ENCODE measurements at places on chromosomes 11 and 22.

GRCh38 chr11:106668147-106668546 lies 350.1 kb downstream of the GUCY1A2 start:
- peak; percentile 90 for DNase-seq

DNA sequence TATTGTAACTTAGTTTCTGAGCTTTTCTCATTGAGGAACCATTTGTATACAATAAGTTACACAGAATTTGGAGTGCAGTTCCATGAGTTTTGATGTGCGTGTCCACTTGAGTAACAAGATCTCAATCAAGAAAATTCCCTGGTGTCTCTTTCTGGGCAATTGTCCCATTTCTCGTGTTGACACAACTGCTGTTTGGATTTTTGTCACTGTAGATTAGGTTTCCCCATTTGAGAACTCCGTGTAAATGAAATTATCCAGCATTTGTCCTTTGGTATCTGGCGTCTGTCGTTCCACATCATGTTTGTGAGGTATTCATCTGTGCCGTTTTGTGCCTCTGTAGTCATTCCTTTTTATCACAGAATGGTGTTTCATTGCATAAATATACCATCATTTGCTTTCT lies 547.0 kb downstream of the TBC1D22A start:
- DNase-seq = no peak

DNA sequence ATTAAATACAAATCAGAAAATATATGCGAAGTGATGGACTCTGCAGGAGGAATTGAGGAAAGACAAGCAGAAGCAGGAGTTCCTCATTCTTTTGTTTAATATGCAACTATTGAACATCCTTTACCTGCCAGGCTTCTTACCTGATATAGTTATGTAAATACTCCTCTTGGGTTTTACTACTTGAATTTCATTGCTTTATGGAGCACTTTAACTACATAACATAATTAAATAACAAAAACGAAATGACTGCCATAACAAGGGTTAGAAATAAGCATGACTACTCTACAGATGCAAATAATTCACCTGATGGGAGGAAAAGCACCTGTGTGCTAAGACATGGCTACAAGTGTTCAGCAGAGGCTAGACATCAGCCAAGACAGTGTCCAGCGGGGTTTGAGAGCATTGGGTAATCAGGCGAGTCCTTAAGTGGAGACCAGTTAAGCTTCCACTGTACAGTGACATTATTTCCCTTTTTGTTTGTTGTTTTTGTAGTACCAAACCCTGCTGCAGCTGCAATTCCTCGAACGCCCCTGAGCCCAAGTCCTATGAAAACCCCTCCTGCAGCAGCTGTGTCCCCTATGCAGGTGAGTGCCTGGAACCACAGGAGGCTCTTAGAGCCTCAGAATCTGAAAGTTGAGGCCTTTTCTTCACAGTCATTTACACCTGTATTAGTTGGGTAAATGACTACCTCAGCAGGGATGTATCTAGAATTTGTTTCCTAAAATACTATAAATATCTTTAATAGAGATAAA lies 67.4 kb downstream of the SPECC1L start:
- no peak for DNase-seq

GRCh38 chr11:12245091-12245490 lies 132.3 kb upstream of the PARVA start:
- no peak for DNase-seq

DNA sequence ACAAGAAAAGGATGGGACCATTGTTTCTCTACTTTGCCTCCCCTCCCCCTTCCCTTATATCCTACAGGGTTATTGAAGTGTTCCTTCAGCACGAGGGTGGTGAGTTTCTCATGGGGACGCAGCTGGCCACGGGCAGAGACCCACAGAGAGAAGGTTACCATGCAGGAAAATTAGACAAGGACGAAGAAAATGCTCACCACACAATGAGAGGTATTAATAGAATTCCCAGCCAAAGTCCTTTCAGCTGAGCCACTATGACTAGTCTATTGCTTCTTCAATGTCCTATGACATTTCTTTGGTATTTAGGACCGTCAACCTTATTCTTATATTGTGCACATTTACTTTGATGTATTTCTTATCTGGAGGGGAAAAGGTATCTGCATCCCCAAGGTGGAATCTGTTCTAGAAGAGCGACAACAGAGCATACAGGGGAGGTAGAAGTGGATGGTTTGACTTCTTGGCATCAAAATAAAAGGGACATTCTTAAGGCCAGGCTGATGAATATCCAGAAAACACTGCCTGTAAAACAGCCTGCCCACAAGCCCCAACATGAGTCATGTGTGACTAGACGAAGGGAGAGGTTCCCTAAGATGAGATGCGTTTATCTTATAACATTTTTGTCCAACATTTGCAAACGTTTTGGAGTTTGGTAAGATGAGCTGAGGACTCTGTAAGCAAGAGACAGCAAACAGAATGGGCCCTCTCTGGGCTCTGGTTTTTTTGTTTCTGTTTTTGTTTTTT lies 209.8 kb upstream of the NARS2 start:
- peak; percentile 63 for DNase-seq

GRCh38 chr22:11360632-11361031 lies 4167.4 kb upstream of the OR11H1 start:
- peak; percentile 22 for DNase-seq

- no peak for DNase-seq
Observed at GRCh38 chr11:118016104-118016503, 29.9 kb downstream of the IL10RA start.

DNA sequence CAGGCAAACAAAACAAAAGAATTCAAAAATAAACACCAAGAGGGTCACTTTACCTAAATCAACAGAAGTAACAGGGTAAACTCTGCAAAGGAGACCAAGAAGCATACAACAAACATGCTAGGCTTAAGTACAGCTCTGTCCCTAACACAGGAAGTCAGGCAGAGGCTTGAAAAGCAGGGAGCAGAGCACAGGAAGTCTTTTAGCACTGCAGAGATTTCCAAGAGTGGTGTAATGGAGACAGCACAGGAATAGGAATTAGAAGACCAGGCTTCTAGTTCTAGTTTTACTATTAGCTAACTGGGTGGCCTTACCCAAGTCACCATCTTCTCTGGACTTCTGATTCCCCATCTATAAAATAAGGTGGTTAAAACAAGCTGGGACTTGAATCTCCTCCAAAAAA lies 1.9 kb downstream of the RBFOX2 start:
- DNase-seq = peak; percentile 41

DNA sequence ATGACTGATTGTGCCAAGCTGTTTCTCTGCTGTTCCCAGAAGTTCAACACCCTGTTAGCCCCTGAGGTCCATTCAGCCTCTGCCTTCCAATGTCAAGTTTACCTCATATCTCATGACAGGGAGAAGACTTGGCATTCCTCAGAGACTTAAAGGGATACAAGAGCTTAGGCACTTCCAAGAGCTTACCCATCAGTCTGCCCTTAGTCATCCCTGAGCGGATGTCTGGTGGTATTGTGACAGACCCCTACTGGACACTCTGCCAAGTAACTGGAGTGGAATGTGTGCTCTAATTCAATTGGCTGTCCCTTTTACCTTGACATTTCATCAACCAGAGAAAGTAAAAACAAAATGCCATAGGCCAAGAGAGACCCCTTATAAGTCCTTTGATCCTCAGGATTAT lies 151.5 kb downstream of the AASDHPPT start:
- peak; percentile 81 for DNase-seq

All from HT1080 (cell line).